ENCODE measurements at places on chromosomes 12 and 14. TPM values are rescaled to one million over a fixed set of nuclear protein-coding genes. Genes with fewer than 3 reads are reported as not detected.

- peaks cover 10% of the 10 kb centered on the region for H3K36me3 ChIP-seq
- no peak overlapping the region for H3K4me3 ChIP-seq
- no peaks in the 10 kb centered on the region for H3K27me3 ChIP-seq
- H3K4me1 ChIP-seq, result no peaks in the 10 kb centered on the region
Measured at GRCh38 chr14:55180434-55180833, 11.0 kb downstream of the DLGAP5 start.

- peaks cover 6% of the 10 kb centered on the region for H3K4me1 ChIP-seq
- no peaks in the 10 kb centered on the region for H3K36me3 ChIP-seq
- no peak for DNase-seq
- H3K4me3 ChIP-seq, result no peak overlapping the region
- no peak overlapping the region for H3K27ac ChIP-seq
Measured at GRCh38 chr14:51792809-51793208, 67.6 kb upstream of the GNG2 start.

The SYT10 gene
- 1.2 TPM for total RNA-seq

GRCh38 chr12:19482551-19483109, 43.3 kb downstream of the AEBP2 start:
- H3K27me3 ChIP-seq, result no peaks in the 10 kb centered on the region
- H3K36me3 ChIP-seq, result peaks cover 72% of the 10 kb centered on the region
- H3K4me3 ChIP-seq, result no peak overlapping the region
- H3K27ac ChIP-seq, result peak overlapping the region; percentile 37

All from progenitor cell of endocrine pancreas (in vitro differentiated cells).